Vein endothelial cell (primary cell): ENCODE measurements at places on chromosomes 5 and 9. TPM values are rescaled to one million over a fixed set of nuclear protein-coding genes. Genes with fewer than 3 reads are reported as not detected.

HMMR gene
- 11.8 and 21.0 TPM in 2 replicates for total RNA-seq

CCL19 gene
- total RNA-seq: not detected in 2 replicates

BARHL1 gene
- total RNA-seq: not detected in 2 replicates

GFRA3 gene
- total RNA-seq: 0.10 TPM in 1 of 2 replicates, not detected in the other

PPP3R2 gene
- total RNA-seq: not detected in 2 replicates

SMIM33 gene
- total RNA-seq: not detected in 2 replicates

CFAP77 gene
- total RNA-seq: 0.19 and 0.65 TPM in 2 replicates

ACER2 gene
- total RNA-seq: 10.5 and 13.5 TPM in 2 replicates

GPR151 gene
- total RNA-seq: not detected in 2 replicates

PRDM9 gene
- total RNA-seq: not detected in 2 replicates

GALNT12 gene
- under 0.01 and 0.76 TPM in 2 replicates for total RNA-seq

GABRA6 gene
- total RNA-seq: not detected in 2 replicates

MED22 gene
- total RNA-seq: 19.6 and 19.9 TPM in 2 replicates

ZBED3 gene
- total RNA-seq: 3.2 and 7.8 TPM in 2 replicates

SH2D3C gene
- total RNA-seq: 71.9 and 85.9 TPM in 2 replicates

ZDHHC11 gene
- 0.33 and 0.67 TPM in 2 replicates for total RNA-seq
